ENCODE measurements at places on chromosomes 1 and 21.

DNA sequence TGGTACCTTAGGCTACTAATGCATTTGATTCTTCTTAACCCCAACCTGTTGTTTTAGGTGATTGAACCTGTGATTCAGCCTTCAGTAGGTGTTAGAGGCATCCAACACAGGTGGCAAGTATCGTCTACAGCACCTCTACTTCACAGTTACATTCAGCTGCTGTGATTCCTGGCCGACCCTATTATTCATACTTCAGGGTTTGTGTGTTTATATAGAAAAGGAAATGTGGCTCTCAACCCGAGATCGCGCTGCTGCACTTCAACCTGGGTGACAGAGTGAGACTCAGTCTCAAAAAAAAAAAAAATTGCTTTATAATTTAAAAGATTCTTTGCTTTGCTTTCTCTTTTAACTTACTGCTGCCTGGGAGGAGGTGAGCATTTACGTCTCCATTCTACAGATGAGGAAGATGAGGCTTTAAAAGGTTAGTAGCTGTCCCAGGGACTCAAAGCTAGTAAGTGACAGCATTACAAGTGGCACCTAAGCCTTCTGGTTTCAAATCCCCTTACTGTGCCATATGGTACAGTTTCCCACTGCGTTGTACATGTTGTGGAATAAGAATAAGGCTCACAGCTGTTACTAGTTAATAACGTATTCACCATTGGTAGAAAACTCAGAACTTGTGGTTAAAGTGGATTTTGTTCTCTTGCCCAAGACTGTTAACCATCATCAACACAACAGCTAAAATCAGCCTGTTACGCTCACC lies 9.9 kb upstream of the GPR25 start:
- no peak for DNase-seq

DNA sequence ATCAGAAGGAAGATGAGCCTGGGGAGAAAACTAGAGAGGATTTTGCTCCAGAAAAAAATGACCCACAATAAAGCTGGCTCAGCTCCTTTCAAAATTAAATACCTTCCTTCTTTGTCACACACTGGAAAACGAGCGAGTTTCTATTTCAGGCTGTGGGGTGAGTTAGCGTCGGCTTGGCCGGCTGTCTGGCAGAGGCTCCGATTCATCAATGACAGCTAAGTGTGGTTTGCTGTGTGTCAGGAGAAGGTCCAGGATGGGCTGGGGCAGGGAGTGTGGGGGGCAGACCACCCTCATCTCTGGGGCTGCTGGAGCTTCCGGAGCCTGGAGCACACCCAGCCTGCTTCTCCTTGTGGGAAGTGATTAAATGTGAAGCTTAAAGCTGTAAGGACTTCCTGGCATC lies 120.2 kb downstream of the ETS2 start:
- DNase-seq: no peak

GRCh38 chr1:109190189-109190588 lies 23.5 kb upstream of the SARS1 start:
- DNase-seq: no peak

GRCh38 chr1:71087060-71087459 lies 6.2 kb upstream of the ZRANB2 start:
- DNase-seq: no peak

GRCh38 chr1:67847466-67847865 lies 14.2 kb upstream of the GNG12 start:
- DNase-seq: no peak

- DNase-seq: no peak
Observed at GRCh38 chr21:37082856-37083528, 9.9 kb downstream of the TTC3 start.

DNA sequence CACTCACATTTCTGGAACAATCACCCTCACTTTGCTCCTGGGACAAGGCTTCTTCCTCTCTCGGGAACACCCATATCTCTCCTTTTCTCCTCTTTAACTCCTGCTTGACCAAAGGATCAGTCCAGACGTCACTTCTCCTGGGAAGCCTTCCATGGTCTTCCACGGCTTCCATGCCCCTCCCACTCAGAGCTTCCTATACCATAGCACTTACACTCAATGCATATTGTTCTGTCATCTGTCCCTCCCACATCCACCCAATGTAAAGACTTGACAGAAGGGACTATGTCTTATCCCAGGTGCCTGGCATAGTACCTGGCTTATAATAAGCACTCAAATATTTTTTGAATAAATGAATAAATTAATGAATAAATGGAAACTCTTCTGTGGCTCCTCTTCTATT lies 28.2 kb downstream of the CD34 start:
- DNase-seq: no peak

DNA sequence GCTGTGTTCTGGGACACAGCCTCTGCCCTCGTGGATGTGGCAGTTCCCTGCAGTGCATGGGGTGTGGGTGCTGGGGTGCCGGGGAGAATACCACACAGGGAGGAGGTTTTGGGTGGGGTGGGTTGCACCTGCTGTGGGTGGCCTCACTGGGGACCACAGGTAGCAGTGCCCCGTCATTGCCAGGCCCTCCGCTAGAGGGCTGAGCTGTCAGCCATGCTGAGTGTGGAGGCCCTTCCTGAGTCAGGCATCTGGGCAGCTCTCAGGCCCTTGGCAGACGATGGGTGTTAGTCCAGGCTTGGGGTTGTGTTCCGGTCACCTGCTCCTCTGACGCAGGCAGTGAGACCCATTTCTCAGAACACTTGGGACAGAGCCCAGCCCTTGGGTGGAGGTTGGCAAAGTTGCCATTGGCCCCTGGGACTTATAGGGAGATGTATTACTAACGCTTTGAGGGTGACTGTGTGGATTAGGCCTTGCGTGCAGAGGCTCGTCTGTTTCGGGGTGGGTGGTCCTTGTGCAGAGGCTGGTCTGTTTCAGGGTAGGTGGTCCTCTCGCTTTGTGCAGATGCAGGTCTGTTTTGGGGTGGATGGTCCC lies 23.9 kb downstream of the PCNT start:
- peak; percentile 20 for DNase-seq

DNA sequence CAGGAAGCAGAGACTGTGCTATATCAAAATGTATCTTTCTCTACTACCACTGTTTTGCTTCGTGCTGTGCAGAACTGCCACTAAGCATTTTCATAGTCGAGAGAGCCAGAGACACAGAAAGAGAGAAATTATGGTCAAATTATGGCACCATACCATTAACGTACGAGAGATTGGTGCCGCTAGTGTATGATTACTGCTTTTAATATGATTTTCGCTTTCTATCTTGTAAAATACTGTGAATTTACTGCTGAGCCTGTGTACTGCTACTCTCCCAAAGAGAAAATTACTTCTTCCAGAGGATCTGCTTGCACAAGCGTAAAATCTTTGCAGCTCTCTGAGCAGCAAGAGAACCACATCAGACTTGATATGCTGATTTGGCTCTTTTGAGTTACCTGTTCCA lies 71.1 kb upstream of the ZNF281 start:
- no peak for DNase-seq

- DNase-seq: peak; percentile 69
Observed at GRCh38 chr1:186618401-186619170, 61.6 kb downstream of the PTGS2 start.

- no peak for DNase-seq
Observed at GRCh38 chr1:167955915-167956314, 19.0 kb upstream of the MPC2 start.

DNA sequence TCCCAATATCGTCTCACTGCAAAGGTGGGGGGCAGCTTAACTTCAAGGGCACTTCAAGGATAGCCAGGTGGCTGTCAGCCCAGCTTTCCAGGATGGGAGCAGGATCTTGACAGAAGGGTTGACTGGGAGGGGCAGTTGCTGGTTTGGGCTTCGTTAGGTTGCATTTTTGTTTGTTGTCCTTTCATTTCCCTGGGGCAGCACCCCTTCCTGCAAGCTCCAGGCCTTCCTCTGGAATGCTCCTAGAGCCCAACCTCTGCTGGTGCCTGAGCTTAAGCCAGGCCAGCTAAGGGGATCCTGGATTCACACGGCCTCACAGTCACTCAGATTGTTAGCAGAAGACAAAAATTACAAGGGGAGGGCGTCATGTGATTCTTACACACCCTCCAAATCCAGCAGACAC lies 4.1 kb upstream of the OLIG2 start:
- no peak for DNase-seq

DNA sequence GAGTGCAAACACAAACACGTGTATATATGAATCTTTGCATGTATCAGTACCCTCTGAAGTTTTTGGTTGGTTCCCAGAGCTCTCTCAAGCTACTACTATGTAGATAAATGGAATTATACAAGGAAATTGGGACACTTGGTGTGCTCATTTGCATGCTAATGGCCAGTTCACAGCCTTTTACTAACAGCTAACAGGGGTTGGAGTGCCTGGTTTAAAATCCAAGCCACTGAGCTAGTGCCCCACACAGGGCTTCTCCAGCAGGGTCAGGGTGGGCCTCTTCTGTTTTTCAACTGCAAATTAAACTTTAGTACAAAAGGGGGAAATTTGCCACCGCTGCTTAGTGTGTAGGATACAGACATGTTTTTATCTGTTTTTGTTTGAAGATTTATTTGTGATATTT lies 121.0 kb downstream of the ATP5PO start:
- DNase-seq: no peak

- no peak for DNase-seq
Observed at GRCh38 chr1:1730870-1731269, 6.7 kb upstream of the CDK11A start.

DNA sequence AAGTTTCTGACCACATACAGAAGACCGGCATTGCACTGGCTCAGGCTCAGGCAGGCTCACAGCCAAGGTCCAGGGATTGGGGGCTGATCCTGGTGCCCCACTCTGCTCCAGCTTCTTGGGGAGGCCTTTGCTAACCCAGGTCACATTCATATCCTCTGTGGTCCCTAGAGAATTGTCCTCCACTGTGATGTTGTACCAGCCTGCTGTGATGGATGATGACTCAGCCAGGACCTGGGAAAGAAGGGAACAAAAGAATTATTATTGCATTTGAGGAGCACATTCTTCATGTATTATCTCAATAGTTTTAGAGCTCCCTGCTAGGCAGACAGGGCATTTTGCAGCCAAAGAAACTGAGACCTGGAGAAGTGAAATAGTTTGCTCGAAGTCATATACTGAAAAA lies 114.3 kb upstream of the ETV3 start:
- no peak for DNase-seq

DNA sequence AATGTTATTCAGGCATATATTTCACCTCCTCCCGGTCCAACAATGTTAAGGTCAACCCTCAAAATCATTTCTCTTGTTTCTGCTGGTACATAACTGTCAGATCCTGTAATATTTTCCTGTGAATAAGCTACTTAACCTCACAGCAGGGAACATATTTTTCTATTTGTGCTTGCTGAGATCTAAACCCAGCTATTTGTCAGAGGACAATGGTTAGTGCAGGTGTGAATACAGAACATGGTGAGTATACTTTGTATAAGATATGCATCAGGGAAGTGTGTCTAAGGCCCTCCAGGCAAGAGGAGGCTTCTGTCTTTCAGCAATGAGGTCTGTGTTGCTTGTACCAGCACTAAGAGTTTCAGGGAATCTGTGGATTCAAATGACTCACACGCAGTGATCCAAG lies 970.6 kb downstream of the NCAM2 start:
- no peak for DNase-seq
